Right renal pelvis (tissue), 4 donors: ENCODE measurements at places on chromosomes 4 and X. TPM values are rescaled to one million over a fixed set of nuclear protein-coding genes. Genes with fewer than 3 reads are reported as not detected.

TBX22 gene
- polyA plus RNA-seq: 4.1 TPM

NEXMIF gene
- 3.9 TPM for polyA plus RNA-seq

PPP4R3C gene
- polyA plus RNA-seq: not detected

UGT2B15 gene
- 0.06 TPM for polyA plus RNA-seq

NOCT gene
- polyA plus RNA-seq: 6.3 TPM

RGS12 gene
- 45.1 TPM for polyA plus RNA-seq

PPA2 gene
- 103 TPM for polyA plus RNA-seq

OTUD6A gene
- not detected for polyA plus RNA-seq

FHDC1 gene
- polyA plus RNA-seq: 5.3 TPM

ALAS2 gene
- polyA plus RNA-seq: 20.3 TPM

CCNB3 gene
- 1.3 TPM for polyA plus RNA-seq

RTL9 gene
- 0.24 TPM for polyA plus RNA-seq

FGF5 gene
- 0.03 TPM for polyA plus RNA-seq

VCX3A gene
- not detected for polyA plus RNA-seq

OPRPN gene
- not detected for polyA plus RNA-seq

PCDH18 gene
- polyA plus RNA-seq: 210 TPM

CNKSR2 gene
- polyA plus RNA-seq: 1.7 TPM

SPANXB1 gene
- polyA plus RNA-seq: not detected

NOX1 gene
- polyA plus RNA-seq: 1.0 TPM

SAGE1 gene
- polyA plus RNA-seq: not detected

TEX13B gene
- polyA plus RNA-seq: not detected

CFAP299 gene
- polyA plus RNA-seq: 1.5 TPM

UCP1 gene
- polyA plus RNA-seq: not detected

C1QTNF7 gene
- 20.8 TPM for polyA plus RNA-seq

NBDY gene
- 111 TPM for polyA plus RNA-seq

CT45A8 gene
- polyA plus RNA-seq: not detected

FGG gene
- polyA plus RNA-seq: not detected

GYPE gene
- 3.1 TPM for polyA plus RNA-seq

XAGE5 gene
- not detected for polyA plus RNA-seq

PCDH7 gene
- 21.1 TPM for polyA plus RNA-seq

SRPX gene
- 19.7 TPM for polyA plus RNA-seq

ENPP6 gene
- 6.3 TPM for polyA plus RNA-seq

ARL13A gene
- 0.40 TPM for polyA plus RNA-seq

RTL5 gene
- polyA plus RNA-seq: 24.0 TPM

RTL3 gene
- 0.03 TPM for polyA plus RNA-seq

USP9X gene
- polyA plus RNA-seq: 63.2 TPM

GAR1 gene
- 41.0 TPM for polyA plus RNA-seq

DUSP9 gene
- polyA plus RNA-seq: 50.7 TPM

L1CAM gene
- polyA plus RNA-seq: 59.9 TPM

CLDN34 gene
- polyA plus RNA-seq: not detected

TRIML1 gene
- not detected for polyA plus RNA-seq

AFP gene
- 972 TPM for polyA plus RNA-seq

DMD gene
- 17.9 TPM for polyA plus RNA-seq

SLC9B1 gene
- polyA plus RNA-seq: 3.5 TPM

TMSB15C gene
- 10.1 TPM for polyA plus RNA-seq

IGSF1 gene
- polyA plus RNA-seq: 18.2 TPM

CT55 gene
- 0.25 TPM for polyA plus RNA-seq

CCDC120 gene
- 10.2 TPM for polyA plus RNA-seq

STK26 gene
- 12.2 TPM for polyA plus RNA-seq

ADGRL3 gene
- 28.1 TPM for polyA plus RNA-seq

TLR6 gene
- polyA plus RNA-seq: 0.67 TPM
